ENCODE measurements at places on chromosomes 7 and 10. TPM values are rescaled to one million over a fixed set of nuclear protein-coding genes. Genes with fewer than 3 reads are reported as not detected.

Gene CYP3A4
- total RNA-seq: not detected

Gene TEX47
- total RNA-seq: not detected

Gene DGKB
- not detected for total RNA-seq

Gene POM121L12
- total RNA-seq: not detected

Gene EBF3
- total RNA-seq: 0.11 TPM

Gene LIPJ
- total RNA-seq: not detected

Gene PRLHR
- total RNA-seq: not detected

Gene RSPH10B
- not detected for total RNA-seq

Gene NXPH1
- total RNA-seq: not detected

Gene ERVW-1
- total RNA-seq: not detected

Gene CPEB3
- 0.16 TPM for total RNA-seq

Gene TAS2R3
- total RNA-seq: not detected

Gene BHLHA15
- total RNA-seq: 0.45 TPM

Gene SPDYE8
- total RNA-seq: not detected

Gene RPP30
- 45.3 TPM for total RNA-seq

Gene MRLN
- not detected for total RNA-seq

Gene RBM20
- 1.4 TPM for total RNA-seq

Gene SHH
- 2.7 TPM for total RNA-seq

Gene LIPM
- not detected for total RNA-seq

Gene LIPN
- not detected for total RNA-seq

Gene FAM237B
- total RNA-seq: not detected

Gene UNCX
- total RNA-seq: 0.09 TPM

Gene PHTF2
- 15.9 TPM for total RNA-seq

Gene PDE6C
- total RNA-seq: not detected

Gene NEUROD6
- not detected for total RNA-seq

Gene PTPRZ1
- total RNA-seq: not detected

Gene ITGA8
- not detected for total RNA-seq

Gene LDB3
- 0.05 TPM for total RNA-seq

Gene CHAT
- not detected for total RNA-seq

Gene NACAD
- 0.29 TPM for total RNA-seq

Gene ZNF467
- total RNA-seq: 1.2 TPM

Gene CRHR2
- not detected for total RNA-seq

Gene UTF1
- 0.16 TPM for total RNA-seq

Gene SLC26A5
- total RNA-seq: not detected

Gene ITPRID1
- total RNA-seq: not detected

Gene TMEM213
- not detected for total RNA-seq

Gene UCN3
- total RNA-seq: not detected

Gene PON3
- 27.0 TPM for total RNA-seq

Gene DDC
- total RNA-seq: 0.96 TPM

Gene RAPGEF5
- 0.12 TPM for total RNA-seq

Gene RSU1
- total RNA-seq: 86.3 TPM

Gene CYP2C19
- total RNA-seq: not detected

Gene EIF5AL1
- 3.1 TPM for total RNA-seq

Gene PTPRN2
- 0.93 TPM for total RNA-seq

Gene MAD1L1
- total RNA-seq: 26.5 TPM

Gene RASA4B
- total RNA-seq: 2.1 TPM
